ENCODE measurements at places on chromosomes 1 and 21. TPM values are rescaled to one million over a fixed set of nuclear protein-coding genes. Genes with fewer than 3 reads are reported as not detected.
A peak's percentile ranks its signal among the peaks of the same experiment; 100 is the strongest.

- DNase-seq = no peak
Measured at GRCh38 chr1:40267767-40268187, 9.7 kb downstream of the ZMPSTE24 start.

DNA sequence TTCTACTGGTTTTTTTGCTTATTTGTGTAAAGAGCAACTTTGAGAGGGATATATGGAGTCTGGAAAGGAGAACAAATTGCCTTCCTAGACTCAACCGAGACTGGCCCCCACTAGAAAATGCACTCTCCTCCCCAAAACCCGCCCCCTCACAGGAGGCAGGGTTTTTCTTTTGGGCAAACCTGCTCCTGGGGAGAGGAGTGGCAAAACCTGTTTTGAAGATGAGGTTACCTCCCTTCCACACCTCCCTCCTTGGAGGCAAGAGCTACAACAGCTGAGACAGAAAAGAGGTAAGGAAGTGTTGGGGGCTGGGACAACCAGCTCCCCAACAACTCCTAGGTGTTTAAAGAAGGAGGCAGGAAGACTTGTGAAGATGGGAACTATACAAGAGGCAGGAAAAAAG lies at the start of gene BNIPL:
TSS of gene BNIPL (plus strand) at position 231 of the 400 bp plus-strand sequence. CDS start at position 371, 140 bp downstream.
- peak; percentile 62 for DNase-seq

DNA sequence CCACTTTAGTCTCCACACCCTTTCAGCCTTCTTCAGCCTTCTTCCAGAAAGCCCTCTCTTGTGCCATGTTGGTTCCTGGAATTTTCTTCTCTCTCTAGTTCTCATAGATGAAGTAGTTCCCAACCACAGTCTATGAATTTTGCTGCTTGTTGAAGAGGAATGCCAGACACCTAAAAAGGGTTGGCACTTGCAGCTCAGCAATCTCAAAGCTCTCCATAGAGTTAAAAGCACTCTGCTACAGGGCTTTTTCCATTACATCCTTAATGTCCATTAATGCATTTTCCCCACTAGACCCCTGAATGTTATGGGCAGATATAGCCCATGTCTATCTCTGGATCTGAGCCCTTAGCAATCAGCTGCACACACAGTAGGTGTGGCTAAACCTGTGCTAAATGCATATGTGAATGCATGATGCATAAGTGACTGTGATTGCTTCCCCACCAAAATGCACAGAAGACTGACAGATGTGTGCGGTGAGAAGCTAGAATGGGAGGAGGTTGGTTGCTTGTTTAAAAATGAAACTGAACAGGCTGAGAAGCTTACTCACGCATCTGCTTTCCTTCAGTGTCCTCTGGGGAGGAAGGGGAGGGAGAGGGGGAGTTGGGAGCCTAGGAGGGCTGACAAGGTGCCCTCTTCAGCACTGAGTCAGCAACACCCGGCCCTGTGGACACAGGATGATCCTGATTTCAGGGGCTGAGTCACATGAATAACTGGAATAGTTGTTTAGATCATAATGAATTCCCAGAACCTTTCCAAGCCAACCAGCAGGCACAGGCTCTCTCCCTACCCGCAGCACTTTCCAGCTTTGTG lies 146.1 kb upstream of the FGGY start:
- DNase-seq = no peak

DNA sequence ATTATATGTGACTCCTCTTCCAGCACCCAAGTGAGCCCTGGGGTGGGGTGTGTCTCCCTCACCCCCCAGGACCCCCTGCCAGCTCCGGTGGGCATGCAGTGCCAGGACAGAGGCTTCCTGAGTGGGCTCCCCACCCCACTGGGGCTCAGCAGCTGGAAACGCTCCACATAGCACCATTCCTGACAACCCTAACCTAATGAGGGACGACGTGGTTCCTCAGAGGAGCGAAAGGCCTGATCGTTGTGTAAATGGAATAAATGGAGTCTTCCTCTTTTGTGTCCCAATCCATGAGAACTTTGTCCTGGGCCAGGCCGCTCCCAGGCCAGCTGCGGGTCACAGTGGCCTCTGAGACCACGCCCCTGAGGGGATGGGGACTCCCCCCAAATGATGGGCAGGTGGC lies 1.8 kb upstream of the TSPEAR start:
- DNase-seq = peak; percentile 34

- DNase-seq = no peak
Measured at GRCh38 chr1:78370779-78371482, 119.8 kb upstream of the PTGFR start.

GRCh38 chr1:36882536-36883285 lies 151.6 kb downstream of the GRIK3 start:
- DNase-seq = peak; percentile 13

- no peak for DNase-seq
Measured at GRCh38 chr1:178126741-178127185, 32.9 kb downstream of the RASAL2 start.

GRCh38 chr1:10250663-10251062 lies 40.3 kb downstream of the KIF1B start:
- DNase-seq = no peak

DNA sequence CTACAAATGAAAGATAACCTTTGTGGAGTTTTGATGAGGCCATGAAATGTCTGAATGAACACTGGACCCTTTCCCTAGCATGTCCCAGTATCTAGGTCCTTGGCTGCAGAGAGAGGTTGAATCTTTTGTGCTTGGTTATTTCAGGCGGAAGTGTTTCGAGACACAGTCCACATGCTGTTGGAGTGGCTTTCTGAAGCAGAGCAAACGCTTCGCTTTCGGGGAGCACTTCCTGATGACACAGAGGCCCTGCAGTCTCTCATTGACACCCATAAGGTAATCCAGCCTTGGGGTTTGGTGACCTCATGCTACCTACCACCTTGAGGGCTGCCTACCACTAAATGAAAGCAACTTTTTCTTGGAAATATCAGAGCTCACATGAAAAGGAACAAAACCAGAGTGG lies 38.9 kb upstream of the BMP8A start:
- DNase-seq = no peak

DNA sequence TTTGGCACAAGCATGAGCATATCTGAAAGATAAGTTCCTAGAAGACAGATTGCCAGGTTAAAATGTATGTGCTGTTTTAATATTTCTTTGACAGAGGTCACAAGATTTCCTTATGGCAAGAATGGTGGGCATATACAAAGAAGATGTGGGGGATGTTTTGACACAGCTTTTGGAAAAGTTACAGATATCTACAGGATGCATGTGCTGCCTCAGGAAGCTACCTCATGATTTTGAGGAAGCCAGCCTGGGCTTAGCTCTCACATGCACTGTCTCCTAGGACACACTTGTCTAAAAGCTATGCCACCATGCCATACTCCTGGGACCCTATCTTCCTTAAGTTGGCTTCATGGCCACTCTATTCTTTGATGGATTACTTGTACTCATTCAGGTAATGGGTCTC lies 99.9 kb downstream of the C1orf94 start:
- no peak for DNase-seq

- no peak for DNase-seq
Measured at GRCh38 chr1:99456536-99456935, 189.4 kb upstream of the PALMD start.

DNA sequence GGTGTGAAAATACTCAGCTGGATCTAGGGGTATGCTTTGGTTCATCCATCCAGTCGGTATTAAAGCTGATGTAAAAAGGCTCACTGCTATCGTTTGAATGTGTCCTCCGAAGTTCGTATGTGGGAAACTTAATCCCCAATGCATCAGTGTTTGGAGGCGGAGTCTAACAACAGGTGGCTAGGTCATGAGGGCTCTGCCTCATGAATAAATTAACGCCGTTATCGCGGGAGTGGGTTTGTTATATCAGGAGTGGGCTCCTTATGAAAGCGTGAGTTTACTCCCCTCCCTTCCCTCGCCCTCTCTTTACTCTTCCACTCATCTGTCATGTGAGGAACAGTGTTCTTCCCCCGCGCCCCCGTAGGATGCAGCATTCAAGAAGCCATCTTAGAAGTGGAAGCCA lies 48.9 kb upstream of the ZNF281 start:
- DNase-seq = no peak

- no peak for DNase-seq
Measured at GRCh38 chr1:54108156-54108555, 44.6 kb downstream of the CDCP2 start.

The GUCA2A gene
- total RNA-seq = not detected

The ARHGEF2 gene
- total RNA-seq = 97.1 TPM

The RGS7 gene
- 1.6 TPM for total RNA-seq

The RNF223 gene
- not detected for total RNA-seq

The S100A7 gene
- total RNA-seq = not detected

The SRRM1 gene
- 90.1 TPM for total RNA-seq

The CHI3L2 gene
- total RNA-seq = not detected
